ENCODE measurements at places on chromosomes 13 and 19.

DNA sequence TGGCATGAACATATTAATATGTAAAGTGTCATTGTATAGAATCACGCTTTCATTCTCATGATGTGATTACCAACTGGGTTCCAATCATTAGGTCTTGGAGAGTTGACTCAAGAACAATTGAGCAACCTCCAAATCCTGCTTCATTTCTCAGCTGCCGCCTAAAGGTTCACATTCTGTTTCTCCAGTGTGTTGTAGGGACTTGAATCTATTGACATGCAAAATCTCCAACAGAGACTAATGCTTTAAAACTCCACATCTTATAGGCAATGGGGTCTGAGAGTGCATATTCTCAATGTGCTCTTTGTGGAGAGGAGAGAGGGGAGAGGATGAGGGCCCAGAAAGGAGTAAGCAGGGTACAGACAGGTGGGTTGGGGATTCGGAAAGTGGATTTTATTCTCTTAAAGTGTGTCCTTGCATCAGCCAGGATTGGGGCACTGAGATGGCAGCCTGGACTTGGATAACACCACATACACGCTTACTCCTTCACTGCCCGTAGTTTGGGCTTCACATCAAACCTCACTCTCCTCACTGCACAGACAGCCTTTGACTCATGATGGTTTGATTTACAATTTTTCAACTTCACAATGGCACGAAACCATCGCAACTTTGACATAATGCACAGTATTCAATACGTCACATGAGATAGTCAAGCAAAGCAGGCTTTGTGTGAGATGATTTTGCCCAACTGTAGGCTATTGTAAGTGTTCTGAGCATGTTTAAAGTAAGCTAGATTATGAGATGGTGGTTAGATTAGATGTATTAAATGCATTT lies 241.3 kb upstream of the IRS2 start:
- DNase-seq, result no peak

GRCh38 chr13:27171244-27171826 lies at the start of gene USP12:
USP12 (minus strand) TSS chr13:27171811; CDS start chr13:27171639, 172 bp downstream.
- DNase-seq, result no peak

DNA sequence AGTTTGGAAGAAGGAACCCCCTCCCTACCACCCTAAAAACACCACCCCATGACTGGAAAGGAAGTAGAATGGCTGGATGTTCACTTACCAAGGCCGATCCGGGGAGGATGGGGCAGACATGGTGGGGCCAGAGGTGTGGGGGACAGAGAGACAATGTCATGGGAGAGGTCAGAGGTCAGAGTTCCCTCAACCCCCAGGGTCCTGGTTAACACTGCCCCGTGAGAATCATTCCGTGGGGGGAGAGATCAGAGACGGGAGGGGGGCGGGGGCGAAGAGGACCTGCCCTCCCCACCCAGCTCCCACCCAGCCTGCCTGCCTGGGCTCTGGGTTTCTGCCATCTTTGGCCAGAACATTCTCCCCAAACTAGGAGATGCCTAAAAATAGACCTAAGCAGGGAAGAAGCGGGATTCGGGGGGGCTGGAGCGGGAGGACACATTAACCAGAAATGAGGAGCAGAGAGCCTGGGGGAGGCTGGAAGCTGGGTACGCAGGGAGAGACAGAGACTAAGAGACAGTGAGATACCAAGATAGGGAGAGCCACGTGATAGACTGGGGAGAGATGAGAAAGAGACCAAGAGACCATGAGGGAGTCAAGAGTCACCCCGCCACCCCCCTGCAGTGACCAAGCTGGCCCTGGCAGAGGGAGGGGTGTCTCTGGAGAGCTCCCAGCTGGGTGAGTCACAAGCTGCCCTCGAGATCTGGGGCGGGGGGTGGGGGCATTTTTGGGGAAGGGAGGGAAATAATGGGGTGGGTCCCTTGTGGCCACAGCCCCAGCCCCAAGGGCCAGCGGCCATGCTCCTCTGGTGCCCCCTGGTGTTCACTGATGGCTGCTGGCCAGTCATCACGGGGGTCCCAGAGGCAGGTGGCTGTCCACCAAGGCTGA lies 6.1 kb upstream of the KANK2 start:
- DNase-seq, result no peak

GRCh38 chr19:36013280-36014011 lies 567 bp downstream of the ALKBH6 start:
- DNase-seq, result no peak

DNA sequence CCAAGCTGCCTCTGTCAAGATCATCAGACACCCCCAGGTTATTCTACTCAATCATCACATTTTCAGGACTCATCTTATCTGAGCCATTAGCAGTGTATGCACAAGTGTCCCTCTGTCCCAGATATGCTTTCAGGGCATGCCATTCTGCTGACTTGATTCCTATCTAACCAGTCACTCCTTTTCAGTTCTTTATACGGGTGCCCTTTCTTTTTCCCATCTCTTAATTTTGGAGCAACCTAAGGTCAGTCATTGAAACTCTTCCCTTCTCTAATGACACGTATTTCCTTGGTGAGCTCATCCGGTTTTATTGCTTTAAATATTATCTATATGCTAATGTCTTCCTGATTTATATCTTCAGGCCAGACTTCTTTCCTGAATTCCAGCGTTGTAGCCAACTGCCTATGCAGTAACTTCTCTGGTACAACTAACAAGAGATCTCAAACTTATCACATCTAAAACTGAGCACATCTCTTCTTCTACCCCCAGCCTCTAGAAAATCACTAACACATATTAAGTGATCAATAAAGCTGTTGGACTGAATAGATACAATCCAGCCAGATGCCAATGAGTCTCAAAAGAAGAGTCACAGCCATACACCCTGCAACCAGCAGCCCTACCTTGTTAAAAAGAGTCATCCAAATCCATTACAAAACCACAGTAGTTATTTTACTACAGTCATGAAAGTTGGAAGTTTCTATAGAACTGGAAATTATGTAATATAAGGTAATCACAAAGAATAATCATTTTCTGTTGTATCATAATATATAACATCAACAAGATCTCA lies 58.8 kb downstream of the DCLK1 start:
- DNase-seq, result no peak

GRCh38 chr19:47280183-47280797 lies 5.6 kb downstream of the INAFM1 start:
- DNase-seq, result no peak

GRCh38 chr19:10399878-10400277 lies 3.5 kb downstream of the CDC37 start:
- DNase-seq, result no peak
